ENCODE measurements at places on chromosomes 7 and 10. TPM values are rescaled to one million over a fixed set of nuclear protein-coding genes. Genes with fewer than 3 reads are reported as not detected.

DNA sequence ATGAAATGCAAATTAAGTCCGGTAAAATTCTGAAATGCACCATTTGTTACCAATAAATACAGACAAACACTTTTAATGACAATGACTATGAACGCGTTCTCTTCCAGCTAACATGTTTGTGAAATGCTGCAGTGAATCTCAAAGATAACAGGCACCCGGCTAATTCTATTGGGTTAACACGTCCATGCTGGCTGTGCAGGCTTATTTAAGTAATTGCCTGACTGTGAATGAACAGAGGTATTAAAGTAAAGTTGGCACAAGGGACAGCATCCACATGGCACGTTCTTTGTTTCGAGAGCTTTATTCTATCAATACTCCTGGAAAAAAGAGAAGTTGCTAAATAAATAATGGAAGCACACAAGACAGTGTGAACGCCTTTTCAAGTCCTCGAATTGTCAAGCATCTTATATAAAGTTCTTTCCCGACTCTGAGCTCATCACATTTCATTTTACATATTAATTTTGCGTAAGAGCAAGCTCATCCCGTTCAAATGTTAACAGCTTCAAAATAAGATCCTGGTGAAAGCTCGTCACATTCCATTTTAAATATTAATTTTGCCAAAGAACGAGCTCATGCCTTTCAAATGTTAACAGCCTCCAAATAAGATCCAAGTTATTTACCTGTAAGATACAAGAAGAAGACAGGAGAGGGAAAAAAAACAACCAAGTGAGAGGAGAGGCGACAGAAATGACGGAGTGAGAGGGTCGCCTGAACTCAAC is 111.3 kb upstream of the RHEB start:
- DNase-seq, result no peak

Gene OR2A25
- not detected for total RNA-seq

Gene TWNK
- total RNA-seq, result 4.1 TPM

DNA sequence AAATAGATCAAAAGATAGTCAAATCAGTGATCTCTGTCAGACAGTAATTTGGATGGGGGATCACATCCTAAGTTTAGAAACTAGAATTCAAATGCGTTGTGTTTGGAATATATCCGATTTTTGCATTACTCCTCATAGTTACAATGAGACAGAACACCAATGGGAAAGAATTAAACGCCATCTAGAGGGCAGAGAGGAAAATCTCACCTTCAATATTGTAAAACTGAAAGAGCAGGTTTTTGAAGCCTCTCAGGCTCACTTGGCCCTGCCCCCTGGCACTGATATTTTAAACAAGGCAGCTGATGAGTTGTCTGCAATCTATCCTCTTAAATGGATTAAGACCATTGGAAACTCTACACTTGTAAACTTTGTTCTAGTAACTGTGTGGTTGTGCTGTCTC is 17.7 kb downstream of the FRG2B start:
- DNase-seq, result no peak

- no peak for DNase-seq
Measured at GRCh38 chr10:91103384-91104192, 116.9 kb upstream of the PCGF5 start.

GRCh38 chr10:123926401-123927264 is 35.0 kb upstream of the CPXM2 start:
- no peak for DNase-seq

Gene ACTL6B
- total RNA-seq, result not detected

Gene CNPY1
- total RNA-seq, result not detected

DNA sequence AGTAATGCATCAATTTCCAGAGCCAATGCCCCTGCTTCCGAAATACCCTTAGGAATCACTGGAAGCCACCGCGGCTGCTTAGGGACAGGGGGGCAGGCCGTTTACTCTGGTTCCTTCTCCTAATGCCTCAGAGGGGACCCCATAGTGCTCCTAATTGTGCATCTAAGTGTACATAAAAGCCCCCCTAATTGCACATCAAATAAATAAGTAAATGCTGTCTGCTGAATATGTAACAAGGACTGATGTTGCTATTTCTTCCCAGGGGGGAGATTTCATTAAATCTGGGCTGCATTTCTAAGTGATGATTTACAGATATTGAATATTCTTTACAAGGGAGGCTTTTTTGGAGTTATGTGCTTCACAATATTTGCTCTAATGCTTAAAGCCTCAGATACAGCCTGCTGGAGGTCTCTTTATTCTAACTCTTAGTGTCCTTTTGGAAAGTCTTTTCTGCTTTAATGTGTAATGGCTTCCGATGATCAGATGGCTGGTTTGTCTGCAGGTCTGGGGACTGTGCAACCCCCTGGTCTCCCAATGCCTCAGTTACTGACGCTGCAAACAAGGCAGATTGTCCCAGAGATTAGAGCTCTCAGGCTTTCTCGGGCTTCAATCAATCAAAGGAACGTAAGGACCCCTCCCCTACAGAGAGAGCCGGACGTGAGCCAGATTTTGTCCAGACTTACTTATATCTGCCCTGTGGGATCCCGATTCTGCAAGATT is 143.0 kb downstream of the PRPF18 start:
- DNase-seq, result no peak

- DNase-seq, result no peak
Measured at GRCh38 chr10:90193240-90193985, 492.0 kb downstream of the KIF20B start.

Gene CREB5
- 0.92 TPM for total RNA-seq

Gene OPALIN
- total RNA-seq, result not detected

GRCh38 chr7:146791344-146792285 is 675.0 kb downstream of the CNTNAP2 start:
- no peak for DNase-seq

GRCh38 chr7:24411226-24411625 is 127.2 kb downstream of the NPY start:
- DNase-seq, result no peak

GRCh38 chr7:124152859-124153692 is 120.2 kb upstream of the TMEM229A start:
- DNase-seq, result no peak

- no peak for DNase-seq
Measured at GRCh38 chr7:92282930-92283329, 37.2 kb downstream of the ANKIB1 start.

GRCh38 chr7:27901028-27901760 is 161.2 kb downstream of the TAX1BP1 start:
- DNase-seq, result no peak

DNA sequence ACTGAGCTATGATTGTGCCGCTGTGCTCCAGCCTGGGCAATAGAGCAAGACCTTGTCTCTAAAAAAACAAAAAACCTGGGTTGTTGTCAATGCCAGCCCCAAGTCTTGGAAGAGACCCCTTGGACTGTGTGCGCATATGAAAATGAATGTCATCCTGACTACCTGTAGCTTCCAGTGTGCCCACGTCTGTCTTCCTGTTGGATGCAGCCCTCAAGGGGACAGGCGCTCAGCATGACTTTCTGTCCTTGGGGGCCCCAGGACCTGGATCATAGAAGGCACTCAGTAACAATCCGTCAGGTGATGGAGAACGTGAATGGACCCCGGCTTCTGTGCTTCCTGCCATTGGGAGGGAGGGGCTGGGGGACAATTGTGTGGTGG is 9.0 kb downstream of the PRF1 start:
- no peak for DNase-seq

Gene MYL7
- total RNA-seq, result not detected

DNA sequence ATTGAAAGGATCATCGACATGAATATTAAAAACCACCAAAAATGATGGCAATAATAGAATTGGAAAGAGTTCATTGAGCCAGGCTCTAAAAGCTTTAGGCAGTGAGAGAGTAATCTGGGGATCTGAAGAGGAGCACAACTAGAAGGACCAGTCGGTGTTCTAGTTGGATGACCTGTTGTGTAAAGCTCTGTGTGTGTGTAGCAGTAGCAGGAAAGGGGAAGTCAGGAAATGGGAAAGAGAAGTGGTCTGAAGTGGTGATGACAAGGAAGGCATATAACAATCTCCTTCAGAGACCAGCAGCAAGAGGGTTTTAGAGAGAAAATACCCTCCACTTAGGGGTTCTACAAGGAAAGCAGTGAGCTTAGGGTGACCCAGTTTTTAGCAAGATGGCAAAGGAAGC is 539.2 kb downstream of the HTR7 start:
- no peak for DNase-seq

Gene MYH16
- not detected for total RNA-seq

Gene SPDYE16
- total RNA-seq, result 0.17 TPM

- DNase-seq, result no peak
Measured at GRCh38 chr10:119407254-119407777, 135.2 kb downstream of the RGS10 start.

Gene GPC2
- total RNA-seq, result 0.33 TPM

Gene EPO
- total RNA-seq, result 1.3 TPM

- no peak for DNase-seq
Measured at GRCh38 chr10:94172332-94172731, 178.6 kb downstream of the PLCE1 start.

DNA sequence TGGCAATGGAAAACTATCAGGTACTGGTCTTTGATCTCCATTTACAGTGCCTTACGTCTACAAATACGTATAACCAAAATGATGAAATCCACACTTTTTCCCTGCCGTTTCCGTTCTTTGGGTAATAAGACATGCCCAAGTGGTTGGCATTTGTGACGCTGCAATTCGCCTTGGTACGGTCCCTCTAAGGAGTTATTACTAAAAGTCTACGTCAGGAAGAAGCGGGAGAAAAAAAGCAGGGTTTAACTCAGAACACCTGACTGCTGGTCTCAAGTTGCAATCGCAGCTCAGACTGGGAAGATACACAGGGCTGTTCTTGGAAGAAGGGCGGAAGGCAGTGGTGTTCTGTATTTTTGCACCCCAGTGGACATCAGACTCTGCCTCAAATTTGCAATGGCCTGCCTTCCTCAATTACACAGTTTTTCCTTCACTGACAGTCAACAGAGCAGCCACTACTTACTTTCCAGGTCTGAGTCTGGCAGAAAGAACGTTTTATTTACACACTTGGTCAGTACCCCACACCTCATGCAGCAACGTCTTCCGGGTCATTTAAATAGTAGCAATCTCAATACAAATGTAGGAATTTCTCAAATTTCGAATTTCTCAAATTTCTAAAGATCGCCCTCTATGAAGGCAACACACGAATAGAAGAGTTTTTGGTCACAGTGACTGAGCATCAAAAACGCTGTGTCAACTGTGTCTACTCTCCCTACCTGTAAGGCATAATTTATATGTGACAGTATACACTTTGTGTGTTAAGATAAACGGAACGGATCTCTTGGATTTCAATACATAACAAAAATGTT is 2.1 kb downstream of the BAIAP2L1 start:
- no peak for DNase-seq

DNA sequence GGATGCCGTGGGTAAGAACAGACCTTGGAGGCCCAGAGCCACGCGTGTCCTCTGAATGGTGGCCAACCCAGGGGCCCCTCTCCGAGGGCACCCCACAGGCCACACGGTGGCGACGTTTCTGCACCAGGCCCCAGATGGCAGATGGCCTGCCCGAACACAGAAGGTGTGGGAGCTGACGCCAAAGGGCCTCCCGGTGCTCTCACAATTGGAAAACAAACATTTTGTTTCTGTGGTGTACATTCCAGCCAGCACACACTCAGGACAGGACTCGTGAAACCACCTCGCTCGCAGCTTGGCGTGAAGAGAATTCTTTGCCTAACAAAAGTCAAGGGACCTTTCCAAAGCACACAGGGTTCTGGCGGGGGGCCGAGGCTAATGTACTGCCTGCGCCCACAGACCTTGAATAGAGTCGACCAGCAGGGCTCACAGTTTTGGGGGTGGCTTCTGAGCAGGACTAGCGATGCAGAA is 112.1 kb downstream of the FAM53B start:
- DNase-seq, result no peak

GRCh38 chr10:16795410-16796073 is 21.7 kb downstream of the RSU1 start:
- DNase-seq, result no peak

GRCh38 chr7:128672927-128673517 is 930 bp downstream of the GARIN1A start:
- DNase-seq, result no peak

DNA sequence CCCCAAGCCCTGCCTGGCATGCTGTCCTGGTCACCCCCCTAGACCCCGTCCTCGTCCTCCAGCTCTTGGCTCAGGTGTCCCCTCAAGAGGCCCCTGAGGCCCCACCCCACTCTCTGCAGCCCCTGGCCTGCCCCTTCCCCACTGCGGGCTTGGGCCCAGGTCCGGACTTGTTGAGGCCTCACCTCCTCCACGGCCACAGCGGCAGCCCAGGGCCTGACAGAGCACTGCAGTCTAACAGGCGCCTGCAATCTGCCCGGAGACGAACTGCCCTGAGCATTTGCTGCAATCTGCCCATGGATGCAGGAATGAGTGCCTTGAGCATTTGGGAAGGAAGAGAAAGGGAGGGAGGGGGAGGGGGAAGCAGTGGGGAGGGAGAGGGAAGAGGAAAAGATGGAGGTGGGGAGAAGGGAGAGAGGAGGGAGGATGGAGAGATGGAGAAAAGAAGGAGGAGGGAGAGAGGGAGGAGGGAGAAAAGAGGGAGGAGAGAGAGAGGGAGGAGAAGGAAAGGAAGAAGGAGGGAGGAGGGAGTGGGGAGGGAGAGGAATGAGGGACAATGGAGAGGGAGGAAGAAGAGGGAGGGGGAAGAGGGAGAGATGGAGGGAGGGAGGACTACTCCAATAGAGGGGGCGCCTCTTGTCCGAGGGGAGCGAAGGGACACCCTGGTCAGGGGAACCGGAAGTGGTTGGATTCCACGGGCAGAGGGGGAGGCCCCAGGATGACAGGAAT is 73.9 kb downstream of the PDGFA start:
- no peak for DNase-seq

GRCh38 chr10:59148701-59149100 is 27.7 kb upstream of the PHYHIPL start:
- no peak for DNase-seq
